ENCODE measurements at places on chromosomes 12 and 14. TPM values are rescaled to one million over a fixed set of nuclear protein-coding genes. Genes with fewer than 3 reads are reported as not detected.
A peak's percentile ranks its signal among the peaks of the same experiment; 100 is the strongest.

Gene GRIP1
- 25.0 TPM for total RNA-seq

DNA sequence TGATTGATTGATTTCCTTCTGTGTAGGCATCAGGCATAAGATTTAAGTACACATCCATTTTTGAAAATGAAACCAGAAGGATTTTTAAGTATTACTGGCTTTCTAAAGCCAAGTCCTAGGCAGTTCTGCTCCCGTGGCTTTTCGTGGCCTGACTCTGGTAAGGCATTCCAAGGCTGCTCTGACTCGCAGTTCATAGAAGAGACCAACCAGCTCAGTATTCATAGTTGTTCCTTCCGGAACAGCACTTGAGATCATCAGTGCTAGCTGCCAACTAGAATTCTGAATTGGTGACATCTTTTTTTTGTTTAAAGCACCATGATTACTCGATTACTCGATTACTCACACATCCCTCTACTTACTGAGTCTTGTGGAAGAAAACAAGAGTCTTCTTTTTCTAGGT is 25.9 kb downstream of the SUDS3 start:
- DNase-seq, result no peak

Gene A2M
- total RNA-seq, result 0.03 TPM

- DNase-seq, result peak; percentile 14
Observed at GRCh38 chr12:68428724-68429501, 96.8 kb upstream of the MDM1 start.

Gene ATF7IP
- total RNA-seq, result 187 TPM

Gene IFT81
- total RNA-seq, result 52.7 TPM

GRCh38 chr14:93017898-93018297 is 94.9 kb downstream of the CHGA start:
- no peak for DNase-seq

- peak; percentile 40 for DNase-seq
Observed at GRCh38 chr14:50388256-50388931, 8.3 kb downstream of the CDKL1 start.

Gene PLA2G1B
- total RNA-seq, result not detected

DNA sequence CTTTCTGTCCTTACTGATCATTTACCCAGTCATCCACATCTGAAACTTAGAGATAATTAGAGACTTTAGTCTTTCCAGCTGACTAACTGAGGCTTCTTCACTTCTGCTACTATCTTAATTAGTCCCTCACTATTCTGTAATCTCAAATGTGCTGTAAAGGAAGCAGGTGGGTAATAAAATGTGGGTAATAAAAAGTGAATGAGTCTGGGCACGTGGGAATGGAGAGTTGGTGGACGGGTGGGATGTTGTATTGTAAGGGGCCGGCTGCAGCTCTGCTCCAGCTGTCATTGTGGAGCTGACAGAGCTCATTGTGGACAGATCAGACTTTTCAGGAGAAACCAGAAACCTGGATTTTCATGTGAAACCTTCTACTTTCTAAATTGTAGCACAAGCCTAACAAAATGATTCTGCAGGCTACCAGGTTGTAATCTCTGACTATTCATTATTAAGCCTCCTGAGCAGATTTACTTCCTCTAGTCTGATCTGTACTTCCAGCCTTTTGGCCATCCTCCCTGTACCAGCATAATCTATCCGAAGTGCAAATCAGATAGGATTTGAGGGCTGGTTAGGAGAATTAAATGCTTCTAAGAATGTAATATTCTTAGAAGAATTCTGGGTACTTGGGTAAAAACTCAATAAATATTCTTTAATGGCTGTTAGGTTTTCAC is 42.0 kb upstream of the BMAL2 start:
- no peak for DNase-seq

GRCh38 chr12:7229741-7230140 is 40.3 kb downstream of the PEX5 start:
- DNase-seq, result no peak

Gene KLHDC1
- 0.99 TPM for total RNA-seq

DNA sequence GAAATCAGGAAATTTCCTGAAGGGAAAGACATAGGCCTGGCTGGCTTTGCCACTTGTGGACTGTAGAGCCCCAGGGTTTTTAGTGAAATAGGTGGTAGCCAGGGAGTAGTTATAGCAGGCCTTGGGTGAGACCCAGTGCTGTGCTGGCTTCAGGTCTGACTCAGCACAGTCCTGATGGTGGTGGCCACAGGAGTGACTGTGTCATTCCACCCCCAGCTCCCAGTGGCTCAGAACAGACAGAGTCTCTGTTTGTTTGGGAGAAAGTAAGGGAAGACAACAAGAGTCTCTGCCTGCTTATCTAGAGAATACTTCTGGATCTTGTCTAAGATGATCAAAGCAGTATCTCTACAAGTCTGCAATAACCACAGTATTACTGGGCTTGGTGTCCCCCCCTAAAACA is 27.5 kb upstream of the OR6J1 start:
- no peak for DNase-seq

GRCh38 chr12:132235116-132235820 is 91.0 kb downstream of the NOC4L start:
- DNase-seq, result no peak

DNA sequence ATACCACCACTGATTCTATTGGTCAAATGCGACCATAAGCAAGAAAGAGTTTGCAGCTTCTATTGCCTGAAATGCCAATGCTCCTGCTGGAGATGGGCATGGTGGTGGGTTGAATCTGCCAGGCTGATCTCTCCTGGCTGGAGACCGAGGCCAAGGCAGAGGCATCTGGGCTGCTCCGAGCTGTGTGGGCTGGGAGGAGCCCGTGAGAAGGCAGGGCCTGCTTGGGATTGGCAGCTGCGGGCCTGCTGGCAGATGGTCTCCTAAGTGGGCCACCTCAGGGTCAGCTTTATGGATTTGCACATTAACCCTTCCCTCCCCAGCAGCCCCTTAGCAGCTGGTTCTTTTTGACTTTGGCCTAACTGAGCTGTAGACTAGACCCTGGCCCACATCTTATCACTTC is 25.4 kb downstream of the SRRM4 start:
- DNase-seq, result peak; percentile 67

- no peak for DNase-seq
Observed at GRCh38 chr14:53378142-53378541, 225.0 kb upstream of the DDHD1 start.

DNA sequence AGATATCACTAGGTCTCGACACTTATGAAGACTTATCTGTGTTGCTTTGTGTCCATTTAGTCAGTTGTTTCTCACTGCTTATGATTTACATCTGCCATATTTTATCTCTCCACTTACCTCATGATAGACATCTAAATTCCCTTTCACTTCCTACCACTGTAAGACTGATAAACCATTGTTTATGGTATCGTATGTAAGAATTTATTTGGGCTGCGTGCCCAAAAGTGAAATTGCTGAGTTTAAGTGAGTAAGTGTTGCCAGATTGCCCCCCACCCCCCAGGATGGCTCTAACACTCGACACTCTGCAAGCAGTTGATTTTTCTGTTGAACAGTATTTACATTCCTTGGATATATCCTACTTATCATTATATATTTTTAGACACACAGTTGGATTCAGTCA is 69.9 kb upstream of the MON2 start:
- no peak for DNase-seq

Gene SENP1
- 89.9 TPM for total RNA-seq

- DNase-seq, result no peak
Observed at GRCh38 chr12:78641837-78642423, 222.6 kb upstream of the SYT1 start.

GRCh38 chr14:102986810-102987579 is 64.5 kb downstream of the AMN start:
- no peak for DNase-seq

GRCh38 chr14:65334765-65335410 is 77.6 kb upstream of the FUT8 start:
- peak; percentile 3 for DNase-seq

- DNase-seq, result no peak
Observed at GRCh38 chr12:130198026-130198662, 35.9 kb downstream of the FZD10 start.

DNA sequence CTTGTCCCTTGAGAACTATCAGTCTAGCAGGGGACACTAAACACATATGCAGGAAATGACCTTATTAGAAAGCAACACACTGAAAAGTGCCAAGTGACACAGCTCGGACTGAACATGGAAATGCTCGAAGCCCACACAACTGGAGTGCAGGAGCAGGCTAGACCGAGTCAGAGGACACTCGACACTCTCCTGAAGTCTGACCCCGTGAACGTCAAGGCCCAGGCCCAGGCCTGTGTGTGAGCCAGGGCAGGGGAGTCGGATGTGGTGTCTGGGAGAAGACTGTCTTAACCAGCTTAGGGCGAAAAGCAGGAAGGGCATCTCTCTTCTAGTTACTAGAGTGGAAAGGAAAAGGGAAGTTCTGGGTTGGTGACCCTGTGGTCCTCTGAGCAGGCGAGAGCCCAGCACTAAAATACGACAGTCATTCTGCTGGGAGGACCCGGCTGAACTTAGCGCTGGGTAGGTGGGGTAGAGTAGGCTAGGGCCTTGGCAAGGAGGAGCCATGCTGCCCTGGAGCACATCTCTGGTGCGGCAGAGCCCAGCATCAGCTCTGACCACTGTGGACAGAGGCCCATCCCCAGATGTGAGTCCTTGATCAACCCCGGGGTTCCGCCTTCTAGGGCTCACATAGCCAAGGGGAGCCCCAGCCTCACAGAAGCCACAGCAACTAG is 93.0 kb downstream of the NTF3 start:
- DNase-seq, result no peak

- no peak for DNase-seq
Observed at GRCh38 chr14:85822236-85822635, 292.3 kb downstream of the FLRT2 start.

DNA sequence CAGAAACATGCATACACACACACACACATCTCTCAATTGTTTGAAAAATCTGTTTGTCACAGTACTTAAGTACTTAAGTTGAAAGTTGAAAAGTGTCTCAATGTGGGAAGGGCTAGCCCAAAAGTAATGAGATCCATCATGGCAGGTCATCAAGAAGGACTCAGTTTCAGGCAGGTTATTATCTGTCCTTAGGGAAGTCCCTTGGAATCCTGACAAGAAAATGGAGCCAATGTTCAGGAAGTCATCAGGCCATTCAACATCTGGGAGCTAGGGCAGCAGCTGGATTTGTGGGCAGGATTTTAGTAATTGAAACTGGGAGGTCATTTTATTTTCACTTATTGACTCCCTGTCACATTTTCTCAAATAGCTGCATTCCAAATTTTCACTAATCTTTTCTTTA is 56.0 kb downstream of the MSRB3 start:
- DNase-seq, result no peak

Gene ERG28
- 31.2 TPM for total RNA-seq

Gene RILPL1
- total RNA-seq, result 13.8 TPM

- DNase-seq, result no peak
Observed at GRCh38 chr14:61950340-61950739, 188.1 kb downstream of the SNAPC1 start.

Gene ZC3H14
- 116 TPM for total RNA-seq

GRCh38 chr14:35349496-35350365 is 54.8 kb downstream of the NFKBIA start:
- no peak for DNase-seq

DNA sequence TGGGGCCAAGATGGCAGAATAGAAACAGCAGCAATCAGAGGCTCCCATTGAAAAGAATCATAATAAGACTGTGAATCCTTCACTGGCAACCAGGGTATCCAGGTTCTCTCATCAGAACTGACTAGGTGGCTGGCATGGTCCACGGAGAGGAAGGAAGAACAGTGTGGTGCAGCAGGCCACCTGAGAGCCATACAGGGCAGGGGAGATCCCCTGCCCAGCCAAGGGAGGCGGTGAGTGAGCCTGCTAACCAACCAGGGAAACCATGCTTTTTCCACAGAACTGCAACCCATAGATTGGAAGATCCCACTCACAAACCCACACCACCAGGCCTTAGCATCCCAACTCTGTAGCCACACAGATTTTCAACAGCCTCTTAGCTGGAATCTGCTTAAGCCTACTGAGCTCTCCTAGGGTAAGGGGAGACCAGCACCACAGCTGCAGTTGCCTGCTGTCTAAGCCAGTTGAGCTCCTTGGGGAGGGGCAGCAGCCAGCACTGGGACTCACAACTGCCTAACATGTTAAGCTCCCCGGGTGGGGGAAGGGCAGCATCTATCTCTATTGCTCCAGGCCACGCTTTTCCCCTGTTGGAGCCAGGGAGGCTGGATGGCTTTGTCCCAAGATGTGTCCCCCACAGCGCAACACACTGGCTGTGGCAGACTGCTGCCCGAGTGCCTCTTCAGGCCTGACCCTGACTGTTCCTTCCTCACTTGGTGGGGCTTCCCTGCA is 342.6 kb upstream of the CCDC196 start:
- DNase-seq, result peak; percentile 32

DNA sequence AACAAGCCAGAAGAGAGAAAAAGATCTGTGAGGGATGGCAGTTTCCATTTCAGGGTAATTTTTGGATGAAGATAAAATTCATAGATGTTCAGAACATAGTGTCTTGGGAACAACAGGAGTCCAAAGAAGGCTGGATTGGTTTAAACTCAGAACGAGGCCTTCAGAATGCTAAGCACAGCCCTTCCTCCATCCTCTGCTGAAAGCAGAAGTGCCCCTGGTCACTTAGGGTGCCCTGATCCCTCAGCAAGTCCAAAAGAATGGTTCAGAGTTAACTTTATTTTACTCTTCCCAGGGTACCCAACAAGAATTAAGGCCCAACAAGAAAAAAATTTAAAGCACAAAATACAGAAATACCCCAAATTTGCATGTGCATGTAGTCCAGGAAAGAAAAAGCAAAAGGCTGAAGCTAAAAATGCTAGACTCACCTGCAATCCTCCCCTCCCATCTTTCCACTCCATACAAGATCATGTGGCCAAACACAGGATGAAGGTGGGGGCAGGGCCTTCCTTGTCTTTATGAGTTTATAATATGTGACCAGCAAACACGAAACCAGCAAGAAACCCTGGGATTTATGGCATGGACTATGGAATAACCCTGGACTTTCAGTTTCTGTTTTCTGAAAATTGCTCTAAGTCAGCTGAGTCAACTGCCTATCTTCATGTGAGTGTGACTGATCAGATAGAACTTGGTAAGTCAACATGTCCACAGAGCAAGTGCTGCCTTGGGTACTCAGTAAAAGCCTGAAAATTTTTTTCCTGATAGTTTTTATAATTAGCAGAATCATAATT is 21.2 kb downstream of the MAX start:
- DNase-seq, result no peak

DNA sequence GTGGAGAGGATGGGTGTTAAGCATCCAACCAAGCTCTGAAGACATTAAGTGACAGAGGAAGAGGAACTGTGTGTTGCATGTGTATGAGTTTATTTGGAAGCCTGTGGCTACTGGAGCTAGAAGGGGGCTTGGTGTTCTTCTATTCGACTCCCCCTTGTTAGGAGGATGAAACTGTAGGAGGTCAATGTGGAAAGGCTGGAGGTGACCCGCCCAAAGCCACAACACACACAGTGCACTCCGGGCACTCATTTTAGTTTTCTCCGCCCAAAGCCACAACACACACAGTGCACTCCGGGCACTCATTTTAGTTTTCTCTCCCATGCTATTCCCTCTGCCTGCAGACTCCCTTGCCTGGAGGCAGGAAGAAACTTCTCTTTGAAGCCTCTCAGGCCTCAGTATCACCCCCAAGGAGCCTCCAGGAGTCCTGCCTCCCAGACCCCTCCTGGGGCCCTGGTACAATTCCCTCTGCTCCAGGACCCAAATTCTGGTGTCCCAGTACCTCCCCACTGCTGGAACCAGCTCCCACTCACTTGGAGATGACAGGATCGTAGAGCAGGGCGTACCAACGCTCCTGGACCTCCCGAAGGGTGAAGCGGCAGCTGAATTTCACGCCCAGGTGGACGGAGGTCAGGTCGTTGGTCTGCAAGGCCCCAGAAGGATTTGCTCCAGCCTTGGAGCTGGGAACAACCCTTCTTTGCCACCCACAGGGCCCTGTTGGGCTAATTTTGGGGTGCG is 3.8 kb downstream of the MCRS1 start:
- no peak for DNase-seq

GRCh38 chr12:16610001-16610585 is 4.1 kb upstream of the LMO3 start:
- DNase-seq, result no peak
